ENCODE measurements at places on chromosomes 7 and 10. TPM values are rescaled to one million over a fixed set of nuclear protein-coding genes. Genes with fewer than 3 reads are reported as not detected.

The CTAGE4 gene
- 0.09 TPM for total RNA-seq

The RHOBTB1 gene
- total RNA-seq, result 9.2 TPM

The TCERG1L gene
- total RNA-seq, result not detected

The CDC14C gene
- not detected for total RNA-seq

The BAMBI gene
- total RNA-seq, result 112 TPM

The TMEM213 gene
- not detected for total RNA-seq

The OPN1SW gene
- total RNA-seq, result not detected

The UNCX gene
- not detected for total RNA-seq

The GBX1 gene
- total RNA-seq, result not detected

The ZCWPW1 gene
- 2.4 TPM for total RNA-seq

The AKR1D1 gene
- total RNA-seq, result not detected

The NOS3 gene
- total RNA-seq, result 2.9 TPM

The MEOX2 gene
- 17.0 TPM for total RNA-seq

The CALN1 gene
- total RNA-seq, result not detected

The CALCR gene
- not detected for total RNA-seq

The NPC1L1 gene
- not detected for total RNA-seq

Data from pericardium fibroblast (primary cell).